ENCODE measurements at places on chromosomes 11 and 22. TPM values are rescaled to one million over a fixed set of nuclear protein-coding genes. Genes with fewer than 3 reads are reported as not detected.

GRCh38 chr22:33565580-33565995 is 354.7 kb downstream of the LARGE1 start:
- DNase-seq = no peak

GRCh38 chr22:45877036-45877380 is 100.0 kb downstream of the WNT7B start:
- DNase-seq = peak; percentile 22

- no peak for DNase-seq
Measured at GRCh38 chr11:131785801-131786200, 415.4 kb downstream of the NTM start.

DNA sequence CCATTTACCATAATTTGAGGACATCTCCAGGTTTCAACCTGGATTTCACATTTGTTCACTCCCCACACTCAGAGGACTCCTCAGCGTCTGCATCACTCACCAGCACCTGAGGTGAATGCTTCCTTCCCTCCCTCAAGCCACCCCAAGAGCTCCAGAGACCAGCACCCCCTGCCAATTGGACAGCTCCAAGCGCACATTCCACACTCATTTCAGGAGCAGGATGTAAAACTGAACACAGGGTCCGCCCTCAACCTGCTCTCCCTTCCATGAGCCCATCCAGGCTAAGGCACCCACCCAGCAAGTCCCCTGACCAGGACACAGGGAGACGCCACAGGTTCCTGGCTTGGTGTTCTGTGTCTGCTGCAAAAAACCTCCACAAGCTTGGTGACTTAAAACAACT is 3.9 kb downstream of the SCGB1D1 start:
- DNase-seq = no peak

GRCh38 chr22:20863366-20863765 is 4.6 kb downstream of the SNAP29 start:
- DNase-seq = no peak

- no peak for DNase-seq
Measured at GRCh38 chr11:1436468-1437039, 46.8 kb downstream of the BRSK2 start.

GRCh38 chr11:8333376-8333775 is 69.7 kb upstream of the LMO1 start:
- no peak for DNase-seq

DNA sequence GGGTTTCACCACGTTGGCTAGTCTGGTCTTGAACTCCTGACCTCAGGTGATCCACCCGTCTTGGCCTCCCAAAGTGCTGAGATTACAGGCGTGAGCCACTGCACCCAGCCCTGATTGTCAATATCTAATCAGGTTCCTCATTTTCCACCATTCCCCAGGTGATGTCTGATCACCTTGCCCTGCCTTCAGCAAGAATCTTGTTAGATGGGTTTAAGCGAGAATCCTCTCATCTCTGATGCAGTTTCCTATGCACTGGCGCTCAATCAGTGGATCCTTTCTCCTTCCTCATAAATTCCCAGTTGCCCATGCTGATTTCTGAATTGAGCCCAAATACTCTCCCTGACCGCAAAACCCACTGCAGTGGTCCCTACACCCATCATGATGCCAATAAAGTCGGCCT is 664 bp upstream of the ZC3H7B start:
- DNase-seq = no peak

GRCh38 chr22:34570408-34570807 is 495.6 kb upstream of the ISX start:
- DNase-seq = no peak

DNA sequence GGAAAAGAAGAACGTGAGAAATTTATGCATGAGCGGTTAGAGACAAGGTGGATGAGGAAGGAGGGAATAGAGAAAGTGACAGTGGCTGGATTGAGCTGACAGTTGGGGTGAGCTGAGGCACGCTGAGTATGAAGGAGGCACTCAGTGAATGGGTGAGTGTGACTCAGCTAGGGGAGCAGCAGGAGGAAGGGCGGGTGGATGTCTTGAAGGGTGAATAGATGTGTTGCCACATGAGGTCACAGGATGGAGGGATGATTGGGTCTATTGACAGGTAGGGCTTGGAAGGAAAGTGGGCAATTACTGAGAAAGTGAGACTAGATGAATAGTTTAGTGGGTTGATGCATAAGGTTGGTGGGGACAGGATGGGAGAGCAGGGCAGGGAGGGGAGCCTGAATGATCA is 8.0 kb downstream of the IFITM10 start:
- no peak for DNase-seq

GRCh38 chr11:37999171-37999570 is 1401.1 kb upstream of the RAG2 start:
- no peak for DNase-seq

- DNase-seq = peak; percentile 73
Measured at GRCh38 chr11:70650075-70650909, 252.0 kb downstream of the CTTN start.

GRCh38 chr11:120696597-120697218 is 185.2 kb downstream of the GRIK4 start:
- DNase-seq = no peak

DNA sequence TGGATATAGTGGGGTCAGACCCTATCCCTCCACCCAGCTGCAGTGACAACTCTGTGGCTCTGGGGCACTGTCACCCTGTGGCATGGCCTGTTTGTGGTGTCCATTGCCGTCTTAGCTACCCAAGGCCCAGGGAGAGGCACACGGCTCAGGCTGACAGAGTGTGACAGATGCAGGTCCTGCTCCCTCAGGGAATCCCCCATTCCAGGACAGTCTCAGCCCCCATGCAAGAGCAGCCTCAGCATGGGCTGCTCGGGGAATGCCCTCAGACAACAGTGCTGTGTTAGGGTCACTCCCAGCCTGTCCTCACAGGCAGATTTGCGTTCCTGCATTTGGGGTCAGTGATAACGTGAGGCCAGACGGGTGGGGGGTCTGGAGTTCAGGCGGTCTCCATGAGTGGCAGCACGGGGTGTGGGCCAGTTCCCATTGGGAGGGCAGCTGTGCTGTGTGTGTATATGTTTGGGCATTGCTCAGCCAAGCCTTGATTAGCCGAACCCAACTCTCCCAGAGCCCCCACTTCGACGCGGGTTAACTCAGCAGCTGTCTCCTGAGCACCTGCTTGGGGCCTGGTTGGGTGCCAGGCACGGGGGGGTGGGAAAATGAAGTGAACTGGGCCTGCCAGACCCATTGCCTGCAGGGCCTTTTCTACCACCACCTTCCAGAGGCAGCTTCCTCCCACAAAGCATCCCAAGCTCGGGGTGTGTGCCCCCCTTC is 5.3 kb upstream of the KCNQ1OT1 start:
- no peak for DNase-seq

GRCh38 chr11:86503131-86503530 is 128.4 kb downstream of the CCDC81 start:
- DNase-seq = no peak

DNA sequence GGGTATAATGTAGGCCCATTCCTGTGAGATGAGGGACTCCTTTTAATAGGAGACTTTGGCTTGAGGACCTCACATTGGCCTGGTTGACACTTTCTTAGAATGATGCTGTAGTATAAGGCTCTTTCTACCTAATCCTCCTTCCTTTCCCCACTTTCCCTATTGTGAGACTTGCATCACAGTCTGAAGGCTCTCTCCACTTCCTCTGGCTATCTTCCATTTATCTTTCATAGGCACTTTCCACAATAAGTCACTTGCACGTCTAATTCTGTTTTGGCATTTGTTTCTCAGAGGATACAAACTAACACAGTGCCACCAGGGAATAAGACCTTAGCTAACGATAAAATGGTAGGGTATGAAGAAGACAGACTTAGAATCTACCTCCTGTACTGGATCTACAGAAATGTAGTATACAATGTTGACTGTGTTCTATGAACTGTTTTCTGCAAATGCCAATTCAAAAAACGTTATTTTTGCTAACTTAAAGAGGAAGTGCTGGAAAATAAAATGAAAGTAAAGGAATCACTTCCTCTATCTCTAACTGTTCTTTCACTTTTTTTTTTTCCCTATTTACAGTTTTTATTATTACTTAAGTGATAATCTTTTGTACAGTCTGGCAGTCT is 17.9 kb upstream of the PDE3B start:
- DNase-seq = no peak

- DNase-seq = no peak
Measured at GRCh38 chr11:30730011-30730410, 143.9 kb upstream of the MPPED2 start.

GRCh38 chr11:62054484-62055121 is 69.2 kb upstream of the INCENP start:
- DNase-seq = no peak

GRCh38 chr11:79269611-79270307 is 171.1 kb downstream of the TENM4 start:
- DNase-seq = no peak

GRCh38 chr11:57379732-57380131 is 1.2 kb downstream of the PRG3 start:
- DNase-seq = peak; percentile 63

DNA sequence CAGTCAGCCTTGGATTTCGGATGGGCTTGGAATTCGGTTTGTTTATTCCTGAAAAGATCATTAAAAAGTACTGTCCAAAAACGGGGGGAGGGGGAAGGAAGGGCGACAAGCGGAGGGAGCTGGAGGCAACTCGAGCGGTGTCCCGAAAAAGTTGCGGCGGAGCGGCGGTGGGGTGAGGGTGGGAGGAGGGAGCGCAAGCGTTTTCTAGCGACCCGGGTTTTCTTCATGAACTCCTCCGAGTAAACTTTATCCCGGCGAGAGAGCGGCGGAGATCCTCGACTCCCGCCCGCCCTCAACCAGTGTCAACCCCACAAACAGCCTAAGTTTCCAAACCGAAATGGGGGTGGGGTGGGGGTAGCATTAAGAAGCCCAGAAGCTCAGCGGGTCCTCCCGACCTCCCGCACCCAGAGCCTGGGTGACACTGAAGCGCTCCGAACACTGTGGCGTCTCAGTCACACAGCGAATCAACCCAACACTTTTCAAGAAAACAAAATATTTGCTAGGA is 133.0 kb upstream of the C11orf58 start:
- DNase-seq = peak; percentile 27

DNA sequence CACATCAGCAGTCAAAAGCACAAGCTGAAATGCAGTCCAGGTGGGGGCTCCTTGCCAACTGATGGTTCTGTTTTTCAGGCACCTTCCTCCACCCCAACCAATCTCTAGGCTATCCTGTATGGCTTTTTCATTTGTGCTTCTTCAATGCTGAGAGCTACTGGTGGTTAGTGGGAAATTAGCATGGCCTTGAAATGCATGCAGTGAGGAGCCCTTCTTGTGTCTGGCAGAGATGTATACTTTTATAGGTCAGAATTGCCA is 167.4 kb downstream of the NAV2 start:
- DNase-seq = no peak

GRCh38 chr11:7703740-7704139 is 2.5 kb downstream of the OVCH2 start:
- DNase-seq = no peak

DNA sequence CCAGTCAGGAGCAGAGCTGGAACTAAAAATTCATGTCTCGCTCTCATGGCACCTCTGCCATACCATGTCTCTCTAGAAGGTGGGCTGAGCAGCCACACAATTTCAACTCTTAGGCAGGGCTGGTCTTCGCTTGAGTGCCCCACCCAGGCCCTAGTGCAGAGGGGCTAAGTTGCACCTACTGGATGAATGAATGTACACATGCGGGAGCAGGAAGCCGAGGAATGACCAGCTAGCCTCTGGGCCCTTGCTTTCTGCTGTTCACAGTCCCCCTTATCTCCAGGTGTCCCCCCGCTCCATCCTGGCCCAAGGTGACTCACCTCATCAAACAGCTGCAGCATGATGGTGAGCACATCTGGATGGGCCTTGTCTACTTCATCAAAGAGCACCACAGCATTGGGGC is 57.5 kb upstream of the PHOX2A start:
- no peak for DNase-seq

DNA sequence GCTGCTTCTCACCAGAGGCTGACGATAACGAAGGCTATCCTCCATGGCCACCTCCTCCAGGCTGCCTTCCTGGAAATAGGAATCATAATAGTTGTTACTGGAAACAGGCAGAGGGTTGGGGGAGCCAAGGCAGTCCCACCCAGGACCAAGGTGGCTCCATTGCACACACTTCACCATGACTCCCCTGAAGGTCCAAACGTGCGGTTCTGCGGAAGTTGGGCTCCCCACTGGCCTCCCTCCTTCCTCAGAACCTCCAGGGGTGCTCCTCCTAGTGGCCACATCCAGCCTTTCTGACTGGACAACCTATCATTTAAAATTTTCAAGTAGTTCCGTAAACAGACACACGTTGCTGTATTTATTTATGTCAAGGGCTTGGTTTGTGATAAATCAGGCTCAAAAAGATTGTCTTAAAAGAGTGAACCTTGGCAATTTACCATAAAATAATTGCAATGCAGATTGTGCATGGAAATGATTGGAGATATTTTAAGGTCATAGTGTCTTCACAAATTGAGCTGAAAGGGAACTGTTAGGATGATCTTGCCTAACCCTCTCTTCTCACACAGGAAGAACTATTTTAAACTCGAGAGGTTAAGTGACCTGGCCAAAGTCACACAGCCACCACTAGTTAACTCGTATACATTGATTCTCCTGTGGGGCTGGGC is 1.4 kb upstream of the TCN2 start:
- no peak for DNase-seq

GRCh38 chr11:18366286-18366685 is 28.1 kb upstream of the LDHA start:
- no peak for DNase-seq

LGR4 gene
- total RNA-seq = 28.2 TPM

TSPAN32 gene
- total RNA-seq = 1.2 TPM

MYRF gene
- total RNA-seq = 428 TPM

FGF4 gene
- total RNA-seq = not detected

CD6 gene
- total RNA-seq = not detected

SAA2 gene
- total RNA-seq = not detected

All from mesothelial cell of epicardium (in vitro differentiated cells).